ENCODE measurements at places on chromosomes 6 and 20.

DNA sequence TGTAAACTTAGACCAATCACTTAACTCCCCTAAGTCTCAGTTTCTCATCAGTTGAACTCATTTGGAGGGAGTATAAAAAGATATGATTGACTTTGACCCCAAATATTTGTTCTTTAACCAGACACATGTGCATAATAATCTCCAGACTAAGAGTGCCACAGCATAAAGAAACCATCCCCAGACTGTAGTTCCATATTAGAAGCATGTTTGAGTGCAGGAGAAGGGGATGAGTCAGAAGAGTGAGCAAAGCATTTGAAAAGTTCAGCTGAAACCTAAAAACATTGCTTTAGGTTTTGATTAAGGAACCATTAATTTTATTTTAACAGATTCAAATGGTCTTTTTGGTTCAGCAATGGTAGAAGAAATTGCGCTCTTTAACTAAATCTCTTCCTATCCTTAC lies 654.8 kb downstream of the UTRN start:
- DNase-seq: no peak

GRCh38 chr6:116278854-116279231 lies 887 bp downstream of the TSPYL1 start:
- peak; percentile 35 for DNase-seq

- peak; percentile 40 for DNase-seq
Measured at GRCh38 chr6:149929422-149929821, 6.5 kb upstream of the RAET1G start.

DNA sequence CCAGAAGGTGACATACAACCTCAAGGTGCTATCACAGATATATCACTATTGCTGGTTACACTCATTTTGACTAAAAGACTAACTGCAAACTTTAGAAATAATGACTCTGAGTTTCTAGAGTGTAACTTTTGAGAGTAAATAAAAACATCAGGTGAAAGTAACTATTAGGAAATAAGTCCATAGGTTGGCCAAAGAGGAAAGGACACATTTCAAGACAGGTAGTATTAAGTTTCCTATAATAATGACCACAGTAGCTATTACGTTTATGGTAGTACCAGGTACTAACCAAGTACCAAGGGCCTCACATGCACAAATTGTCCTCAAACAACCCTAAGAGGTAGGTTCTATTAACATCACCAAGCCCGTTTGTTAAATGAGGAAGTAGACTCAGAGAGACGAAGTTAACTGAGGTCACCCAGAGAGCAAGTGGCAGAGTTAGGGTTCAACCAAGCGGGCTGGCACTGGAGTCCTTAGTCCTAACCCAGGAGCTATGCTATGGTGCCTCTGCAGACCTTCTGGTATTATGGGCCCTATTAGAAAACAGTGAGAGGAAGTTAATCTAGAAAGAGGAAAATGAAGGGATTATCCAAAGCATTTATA lies 36.8 kb downstream of the HEBP2 start:
- DNase-seq: no peak

DNA sequence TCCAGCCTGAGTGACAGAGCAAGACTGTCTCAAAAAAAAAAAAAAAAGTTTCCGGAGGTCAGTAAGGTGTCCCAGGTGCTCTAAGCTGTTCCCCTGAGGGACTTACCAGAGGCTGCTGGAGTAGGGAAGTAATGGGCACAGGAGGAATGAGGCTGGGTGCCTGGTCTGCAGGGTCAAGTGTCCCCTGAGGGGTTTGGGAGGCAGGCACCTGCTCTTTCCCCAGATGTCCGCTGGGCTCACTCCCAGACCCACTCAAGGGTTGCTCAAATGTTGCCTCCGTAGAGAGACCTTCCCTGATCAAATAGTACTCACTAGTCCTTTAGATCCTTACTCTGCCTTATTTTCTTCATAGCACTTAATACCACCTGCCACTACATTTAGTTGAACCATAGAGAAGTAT lies 5.4 kb upstream of the MAPK13 start:
- DNase-seq: no peak

Data from stimulated activated CD4-positive, alpha-beta T cell treated with anti-CD3 and anti-CD28 coated beads, Interleukin-15, amount 100 ng/mL, for 24 hours (primary cell).